ENCODE measurements at places on chromosomes 3 and 15.

- DNase-seq, result no peak
Observed at GRCh38 chr3:12755754-12756153, 3.3 kb downstream of the TMEM40 start.

- DNase-seq, result no peak
Observed at GRCh38 chr3:16112910-16113504, 61.5 kb upstream of the GALNT15 start.

GRCh38 chr3:22373827-22374226 lies 622.8 kb upstream of the ZNF385D start:
- DNase-seq, result no peak

DNA sequence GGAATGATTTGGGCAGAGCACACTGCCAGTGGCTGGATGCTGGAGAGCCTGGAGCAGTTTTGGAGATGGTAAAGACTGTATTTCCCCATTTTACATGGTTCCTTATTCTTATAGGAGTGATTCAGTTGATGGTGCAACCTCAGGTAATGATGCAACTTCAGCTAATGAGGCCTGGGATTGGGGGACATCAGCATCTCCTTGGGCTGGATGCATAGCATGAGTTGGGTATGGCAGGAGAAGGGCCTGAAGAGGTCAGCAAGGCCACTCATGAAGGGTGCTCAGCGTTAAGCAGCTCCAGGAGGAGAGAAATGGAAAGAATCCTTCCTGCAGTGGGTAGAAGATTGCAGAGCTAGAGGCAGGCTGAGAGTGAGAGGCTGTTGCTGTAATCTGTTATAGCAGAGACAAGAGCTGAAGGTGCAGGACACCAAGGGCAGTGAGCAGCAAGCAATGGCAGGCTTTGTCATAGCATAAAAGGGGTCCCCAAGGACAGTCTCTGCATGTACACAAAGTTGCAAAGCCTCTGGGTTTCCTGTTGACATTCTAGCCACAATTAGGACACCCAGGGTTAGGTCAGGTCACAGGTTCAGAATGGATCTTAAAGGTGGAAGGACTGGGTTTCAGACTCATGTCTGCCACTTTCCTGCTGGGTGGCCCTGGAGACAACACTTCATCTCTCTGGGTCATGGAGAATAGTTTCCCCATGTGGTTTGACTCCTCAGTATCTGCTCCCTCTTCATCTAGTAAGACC lies 29.5 kb upstream of the SNRK start:
- no peak for DNase-seq

DNA sequence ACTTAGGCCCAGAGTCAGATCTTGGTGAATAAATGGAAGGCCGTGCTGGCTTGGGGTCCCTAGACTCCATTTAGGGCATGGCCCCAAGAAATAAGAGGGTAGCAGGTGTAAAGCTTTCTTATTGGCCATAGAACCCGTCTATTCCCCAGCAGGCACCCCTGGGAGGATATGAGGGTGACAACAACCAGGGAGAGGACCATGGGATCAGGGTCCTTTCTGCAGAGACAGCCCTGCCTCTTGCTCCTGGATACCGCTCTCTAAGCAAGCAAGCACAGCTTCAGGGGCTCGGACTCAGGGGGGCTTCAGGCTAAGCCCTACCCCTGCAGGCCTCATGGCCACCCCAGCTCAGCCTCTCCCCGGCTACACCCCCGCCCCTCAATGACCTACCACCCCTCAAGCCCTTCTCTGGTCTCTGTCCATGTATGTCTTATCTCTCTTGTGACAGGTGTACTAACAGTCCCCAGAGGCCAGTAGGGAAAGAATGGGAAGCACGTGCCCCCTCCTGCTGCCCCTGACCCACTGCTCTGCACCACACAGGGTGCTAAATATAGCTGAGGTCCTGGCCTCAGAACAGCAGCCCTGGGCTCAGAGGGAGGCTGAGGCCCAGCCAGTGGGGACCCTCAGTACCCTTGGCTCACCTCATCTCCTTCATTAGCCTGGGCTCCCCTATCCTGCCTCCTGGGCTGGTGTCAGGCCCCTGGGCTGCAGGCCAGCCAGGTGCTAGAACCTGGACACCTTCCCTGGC lies 1.9 kb downstream of the XIRP1 start:
- DNase-seq, result no peak

DNA sequence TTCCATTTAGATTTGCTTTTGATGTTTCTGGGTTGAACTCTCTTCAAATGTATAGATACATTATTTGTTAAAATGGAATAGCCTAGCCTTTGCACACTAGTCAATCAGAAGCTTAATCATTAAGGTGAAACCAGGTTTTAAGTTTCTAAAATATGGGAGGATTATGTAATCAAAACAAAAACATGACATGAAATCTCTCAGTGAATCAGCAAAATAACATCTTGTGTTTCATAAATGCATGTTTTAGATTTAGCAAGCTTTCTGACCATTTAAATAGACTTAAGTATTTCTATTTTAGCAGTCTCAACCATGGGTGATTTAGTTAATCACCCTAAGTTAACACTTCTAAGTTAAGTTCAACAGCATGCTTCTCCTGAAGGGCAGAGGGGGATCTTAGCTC lies 11.3 kb downstream of the GTF2E1 start:
- DNase-seq, result no peak

- no peak for DNase-seq
Observed at GRCh38 chr3:186003610-186004009, 65.8 kb upstream of the TRA2B start.

- DNase-seq, result no peak
Observed at GRCh38 chr3:167808910-167809309, 73.4 kb downstream of the SERPINI1 start.

GRCh38 chr3:36942638-36943248 lies 2.1 kb downstream of the TRANK1 start:
- no peak for DNase-seq

- no peak for DNase-seq
Observed at GRCh38 chr3:179558742-179559364, 3.9 kb upstream of the ACTL6A start.

DNA sequence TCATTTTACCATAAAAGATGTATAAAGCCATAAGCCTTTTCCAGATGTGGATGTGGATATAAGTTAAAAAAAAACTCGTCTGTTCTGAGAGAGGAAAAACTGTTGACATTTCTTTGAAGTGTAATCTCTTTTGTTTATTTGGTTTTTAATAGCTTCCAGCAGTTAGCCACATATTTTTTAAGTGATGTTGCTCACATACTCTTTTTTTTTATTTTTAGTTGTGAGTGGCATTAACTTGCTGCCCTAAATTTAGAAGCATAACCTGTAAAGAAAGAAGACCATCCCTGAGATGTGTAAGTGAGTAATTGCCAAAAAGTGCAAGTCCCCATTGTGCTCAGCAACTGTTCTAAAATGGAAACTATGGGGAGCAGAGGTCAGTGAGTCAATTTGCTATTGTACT lies 415.9 kb upstream of the MDFIC2 start:
- DNase-seq, result no peak

DNA sequence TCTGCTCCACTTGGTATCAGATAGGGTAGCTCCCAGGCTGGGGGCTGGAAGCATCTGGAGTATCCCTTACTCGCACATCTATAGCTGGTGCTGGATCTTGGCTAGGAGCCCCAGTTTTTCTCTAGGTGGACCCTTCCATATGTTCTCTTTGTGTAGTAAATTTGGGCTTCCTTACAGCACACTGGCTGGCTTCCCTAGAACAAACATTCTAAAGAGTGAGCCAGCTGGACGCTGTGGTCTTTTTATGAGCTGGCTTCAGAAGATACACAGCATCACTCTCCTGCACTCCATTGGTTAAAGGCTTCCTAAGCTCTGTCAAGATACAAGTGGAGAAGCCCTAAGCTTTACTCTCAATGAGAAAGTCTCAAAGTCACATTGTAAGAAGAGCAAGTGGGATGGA lies 322.1 kb downstream of the WDR72 start:
- no peak for DNase-seq

- no peak for DNase-seq
Observed at GRCh38 chr3:21170964-21171363, 580.0 kb downstream of the ZNF385D start.

DNA sequence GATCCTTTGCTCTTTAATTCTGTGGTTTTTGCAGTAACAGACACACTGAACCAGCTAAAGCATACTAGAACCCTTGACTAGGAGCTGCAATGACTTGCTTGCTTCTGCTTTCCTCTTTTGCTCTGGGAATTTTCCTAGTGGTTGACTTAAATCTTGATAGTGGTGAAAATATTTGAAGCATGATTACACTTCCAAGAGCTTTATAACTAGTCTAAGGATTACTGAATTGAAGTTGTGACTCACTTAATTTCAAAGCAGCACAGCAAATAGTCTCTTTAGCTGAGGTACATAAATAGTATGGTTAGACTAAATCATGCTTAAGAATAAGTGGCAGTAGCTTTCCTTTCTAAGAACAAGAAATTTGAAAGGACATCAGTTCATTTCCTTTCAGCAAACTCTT lies 513.5 kb upstream of the GBE1 start:
- DNase-seq, result no peak

DNA sequence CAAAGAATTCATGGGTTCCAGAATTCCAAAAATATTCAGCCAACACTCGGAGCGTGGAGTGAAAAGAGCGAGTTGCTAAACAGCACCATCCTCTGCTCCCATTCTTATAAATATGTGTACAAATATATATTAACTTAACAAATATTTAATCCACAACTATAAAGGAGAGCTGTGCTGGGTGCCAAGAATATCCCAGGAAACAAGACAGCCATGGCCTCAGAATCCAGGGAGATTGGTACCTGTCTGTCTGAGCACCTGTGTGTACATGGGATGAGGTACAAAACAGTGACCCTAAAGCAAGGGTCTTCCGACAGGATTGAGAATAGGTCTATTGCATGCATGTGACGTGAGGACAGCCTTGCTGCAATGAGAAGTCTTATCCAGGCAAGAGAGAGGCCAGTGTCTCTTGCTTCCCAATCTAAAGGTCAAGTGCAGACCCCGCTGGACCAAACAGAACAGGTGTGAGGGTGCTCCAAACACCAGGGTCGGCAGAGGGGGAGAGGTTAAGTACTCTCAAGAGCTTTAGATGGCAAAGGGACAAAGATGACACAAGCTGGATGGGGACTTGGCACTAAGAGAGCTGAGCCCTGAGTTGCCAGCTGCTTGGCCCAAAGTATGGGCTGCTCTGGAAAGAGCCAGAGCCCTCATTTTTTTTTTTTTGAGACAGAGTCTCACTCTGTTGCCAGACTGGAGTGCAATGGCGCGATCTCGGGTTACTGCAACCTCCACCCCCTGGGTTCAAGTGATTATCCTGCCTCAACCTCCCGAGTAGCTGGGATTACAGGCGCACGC lies 36.2 kb downstream of the HOMER2 start:
- no peak for DNase-seq

- no peak for DNase-seq
Observed at GRCh38 chr15:88987934-88988671, 74.9 kb upstream of the MFGE8 start.

GRCh38 chr3:18064586-18064985 lies 322.2 kb upstream of the TBC1D5 start:
- no peak for DNase-seq

GRCh38 chr3:112740835-112741234 lies 99.9 kb upstream of the CCDC80 start:
- DNase-seq, result no peak

GRCh38 chr3:152031321-152031720 lies 157.9 kb downstream of the SUCNR1 start:
- no peak for DNase-seq

Measured in stimulated activated CD8-positive, alpha-beta memory T cell treated with anti-CD3 and anti-CD28 coated beads, Interleukin-2, amount 100 ng/mL, for 1 hour (primary cell).